A172 (cell line): ENCODE measurements at places on chromosomes 2 and 18. TPM values are rescaled to one million over a fixed set of nuclear protein-coding genes. Genes with fewer than 3 reads are reported as not detected.

DNA sequence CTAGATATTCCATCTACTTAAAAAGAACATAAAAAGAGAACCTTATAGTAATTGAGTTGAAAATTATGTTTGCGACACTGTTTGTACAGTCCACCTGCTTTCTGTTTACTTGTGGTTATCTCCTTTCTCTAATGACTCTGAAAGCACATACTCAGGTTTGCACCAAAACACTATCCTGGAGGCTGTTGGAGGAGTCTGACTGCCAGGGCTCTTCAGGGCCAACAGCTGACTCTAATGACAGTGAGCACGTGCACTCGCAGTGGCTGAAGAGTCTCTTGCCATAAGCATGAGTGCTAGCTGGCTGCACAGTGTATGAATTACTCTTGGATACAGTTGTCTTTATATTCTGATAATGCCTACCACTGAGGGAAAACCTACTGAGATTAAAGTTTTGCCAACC is 16.7 kb upstream of the GLS start:
- DNase-seq, result no peak

GRCh38 chr2:24104906-24105305 is 18.2 kb downstream of the PFN4 start:
- no peak for DNase-seq

- no peak for DNase-seq
Measured at GRCh38 chr2:232668805-232669444, 28.2 kb upstream of the GIGYF2 start.

Gene TFCP2L1
- total RNA-seq, result 0.26 and 0.34 TPM in 2 replicates

DNA sequence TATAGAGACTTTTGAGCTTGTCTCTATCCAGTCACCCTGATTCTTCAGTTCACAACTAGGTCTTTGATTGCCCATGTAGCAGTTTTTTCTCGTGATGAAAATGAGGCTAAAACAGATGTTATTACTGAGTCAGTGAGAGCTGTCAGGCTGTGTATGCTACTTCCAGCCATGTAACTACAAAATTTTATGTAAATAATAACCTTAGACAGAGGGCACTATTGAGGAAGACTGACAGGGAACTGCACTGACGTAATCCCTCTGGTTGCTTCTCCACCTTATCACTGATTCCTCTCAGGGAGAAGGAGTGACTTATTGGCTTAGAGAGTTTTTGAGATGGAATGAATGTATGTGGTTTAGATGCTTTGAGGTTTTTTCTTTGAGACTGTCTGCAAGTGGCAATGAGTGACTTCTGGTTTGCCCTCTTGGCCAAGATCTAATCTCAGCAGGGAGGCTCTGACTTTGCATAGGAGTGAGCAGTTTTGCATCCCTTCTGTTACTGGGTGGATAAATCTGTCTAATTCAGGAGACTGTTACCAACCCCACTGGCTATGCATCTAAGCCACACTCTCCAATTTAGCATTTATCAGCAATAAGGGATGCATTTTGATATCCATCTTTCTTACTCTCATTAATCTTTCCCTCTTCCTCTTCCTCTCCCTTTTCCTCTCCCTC is 555.2 kb upstream of the FANCL start:
- DNase-seq, result peak; percentile 24

DNA sequence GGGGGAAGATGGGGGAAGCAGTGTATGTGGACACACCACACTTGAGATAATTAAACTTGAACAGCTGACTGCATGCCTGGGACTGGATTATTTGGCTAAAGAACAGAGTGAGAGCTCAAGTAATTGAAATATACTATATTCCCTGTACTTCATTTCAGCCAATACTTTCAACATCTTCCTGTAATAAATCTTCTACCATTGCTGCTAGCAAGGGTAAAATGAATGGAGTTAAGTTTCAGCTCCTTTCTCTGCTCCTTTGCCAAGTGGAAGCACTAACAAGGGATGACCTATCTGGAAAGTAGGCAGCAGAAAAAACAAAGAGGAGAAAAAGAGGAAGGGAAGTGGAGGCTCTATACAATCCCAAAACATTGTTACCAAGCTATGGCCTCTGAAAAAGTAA is 50.9 kb downstream of the MMADHC start:
- no peak for DNase-seq

GRCh38 chr2:32135409-32135808 is 30.3 kb upstream of the SLC30A6 start:
- peak; percentile 92 for DNase-seq

Gene KCNIP3
- 3.8 and 7.3 TPM in 2 replicates for total RNA-seq

DNA sequence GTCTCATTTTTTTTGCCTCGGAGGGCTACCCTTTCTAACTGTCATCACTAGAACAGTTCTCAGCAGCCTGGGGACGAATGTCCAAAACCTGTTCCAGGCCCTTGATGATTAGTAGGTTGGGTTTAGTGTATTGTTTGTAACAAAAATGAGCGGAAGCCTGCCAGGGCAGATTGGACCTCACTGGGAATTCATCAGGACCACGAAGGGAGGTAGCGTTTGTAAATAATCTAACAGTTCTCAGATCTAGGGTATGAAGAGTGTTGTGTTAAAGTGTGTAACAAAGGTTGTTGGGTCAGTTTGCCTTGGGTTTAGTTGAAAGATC is 799 bp downstream of the CEP68 start:
- DNase-seq, result no peak

- peak; percentile 80 for DNase-seq
Measured at GRCh38 chr2:119683713-119684443, 4.9 kb downstream of the TMEM177 start.

Gene ERBB4
- total RNA-seq, result 0.09 and 0.79 TPM in 2 replicates

DNA sequence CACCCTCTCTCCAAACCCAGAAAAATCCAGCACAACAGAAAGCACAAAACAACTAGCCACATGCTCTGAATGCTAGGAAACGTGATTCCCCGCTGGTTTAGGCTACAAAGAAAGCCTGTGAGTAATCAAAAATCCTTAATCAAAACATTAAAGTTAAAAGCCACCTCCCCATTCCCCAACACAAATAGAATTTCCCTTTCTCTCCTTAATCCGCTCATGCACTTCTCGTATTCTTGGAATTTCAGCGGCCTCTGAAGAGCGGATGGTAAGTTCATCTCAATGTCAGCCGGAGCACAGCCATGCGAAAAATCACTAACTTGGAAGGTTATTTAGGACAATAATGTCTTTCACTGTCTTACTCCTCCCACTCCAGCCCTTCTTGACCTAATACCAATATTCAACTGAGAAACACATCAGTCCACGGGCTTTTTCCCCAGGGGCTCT is 126.7 kb downstream of the OSBPL1A start:
- DNase-seq, result peak; percentile 44

GRCh38 chr18:62518460-62519375 is 4.1 kb upstream of the ZCCHC2 start:
- no peak for DNase-seq

GRCh38 chr2:38505779-38506178 is 96.9 kb downstream of the HNRNPLL start:
- peak; percentile 82 for DNase-seq

Gene CYBRD1
- 159 and 186 TPM in 2 replicates for total RNA-seq

GRCh38 chr2:136230464-136230863 is 112.5 kb upstream of the CXCR4 start:
- DNase-seq, result no peak

GRCh38 chr2:96308248-96308647 is 2.9 kb upstream of the SNRNP200 start:
- no peak for DNase-seq

- DNase-seq, result no peak
Measured at GRCh38 chr2:608711-609110, 68.5 kb downstream of the TMEM18 start.

Gene EPAS1
- total RNA-seq, result 8.0 and 14.0 TPM in 2 replicates

Gene LOXL3
- 3.2 TPM in 2 replicates for total RNA-seq

Gene SLC11A1
- total RNA-seq, result 0.19 TPM in 1 of 2 replicates, not detected in the other

GRCh38 chr2:195413422-195413821 is 243.6 kb upstream of the SLC39A10 start:
- DNase-seq, result no peak

Gene SKA1
- 21.8 and 35.1 TPM in 2 replicates for total RNA-seq

- peak; percentile 94 for DNase-seq
Measured at GRCh38 chr2:217162533-217162932, 302.7 kb upstream of the TNP1 start.

DNA sequence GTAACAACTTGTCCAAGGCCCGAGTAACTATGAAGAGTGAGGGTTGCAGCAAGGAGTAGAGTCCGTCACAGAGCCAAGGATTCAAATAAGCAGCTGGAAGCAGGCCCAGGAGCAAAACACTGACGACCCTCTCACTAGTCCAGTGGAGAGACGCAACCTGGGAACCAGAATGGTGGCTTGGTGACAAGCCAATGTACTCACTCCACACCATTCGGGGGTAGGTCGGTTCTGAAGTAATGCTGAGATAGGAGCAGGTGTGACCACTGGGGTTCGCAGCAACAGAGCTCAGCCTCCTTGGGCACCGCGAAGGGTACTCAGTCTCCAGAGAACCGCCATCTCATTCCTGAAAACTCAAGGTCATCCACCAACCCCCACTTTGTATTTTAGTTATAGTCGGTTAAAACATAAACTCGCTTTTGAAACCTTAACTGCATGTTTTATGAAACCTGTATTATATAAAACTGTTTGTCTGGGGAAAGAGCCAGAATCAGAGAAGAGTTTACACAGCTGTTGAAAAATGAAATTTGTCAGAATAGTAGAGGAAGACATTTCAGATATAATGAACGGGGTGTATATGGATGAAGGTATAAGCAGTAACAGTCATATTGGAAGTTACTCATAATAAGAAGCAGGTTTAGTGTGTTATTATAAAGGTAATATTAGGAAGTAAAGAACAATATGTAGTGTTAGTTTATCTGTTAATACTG is 8.6 kb downstream of the ANKRD62 start:
- DNase-seq, result no peak

DNA sequence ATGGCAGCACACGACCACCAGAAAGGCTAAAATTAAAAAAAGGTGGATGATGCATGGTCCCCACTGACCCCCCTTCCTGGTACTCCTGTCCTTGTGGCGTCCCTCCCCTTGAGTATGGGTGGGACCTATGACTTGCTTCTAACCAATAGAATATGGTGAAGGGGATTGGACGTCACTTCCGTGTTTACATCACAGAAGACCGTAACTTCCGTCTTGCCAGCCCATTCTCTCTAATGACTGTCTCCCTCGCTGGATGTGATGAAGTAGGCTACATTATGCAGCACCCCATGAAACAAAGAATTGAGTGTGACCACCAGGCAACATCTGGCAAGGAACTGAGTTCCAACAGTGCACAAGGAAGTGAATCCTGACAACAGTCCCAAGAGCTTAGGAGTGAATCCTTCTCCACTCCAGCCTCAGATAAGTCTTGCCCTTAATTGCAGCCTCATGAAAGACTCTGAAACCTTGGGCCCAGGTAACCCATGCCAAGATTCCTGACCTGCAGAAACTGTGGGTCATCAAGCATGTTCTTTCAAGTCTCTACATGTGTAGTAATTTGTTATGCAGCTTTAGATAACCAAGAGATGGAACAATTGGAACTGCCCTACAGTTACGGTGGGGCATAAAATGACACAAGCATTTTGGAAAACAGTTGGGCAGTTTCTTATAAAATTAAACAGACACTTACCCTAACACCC is 80.1 kb upstream of the NPAS2 start:
- DNase-seq, result no peak

GRCh38 chr2:55751966-55752365 is 58.3 kb upstream of the PNPT1 start:
- DNase-seq, result no peak

Gene CIB4
- not detected in 2 replicates for total RNA-seq

- no peak for DNase-seq
Measured at GRCh38 chr18:8397034-8397433, 212.2 kb upstream of the RAB12 start.

DNA sequence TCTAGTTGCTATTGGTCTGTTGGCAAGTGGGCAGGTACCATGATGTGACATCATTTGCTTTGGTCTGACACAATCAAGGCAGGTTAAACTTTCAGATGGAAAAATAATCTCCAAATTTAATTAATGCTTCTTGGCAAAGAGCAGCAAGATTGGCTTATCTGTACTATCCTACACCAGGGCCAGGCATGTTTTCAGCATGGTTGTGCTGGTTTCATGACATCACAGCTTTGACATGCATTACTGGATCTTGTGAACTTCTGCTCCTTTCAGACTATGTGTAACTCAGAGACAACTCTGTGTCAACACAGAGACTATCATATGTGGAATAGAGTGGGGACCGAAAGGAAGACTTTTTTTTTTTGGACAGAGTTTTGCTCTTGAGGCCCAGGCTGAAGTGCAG is 520.5 kb downstream of the TDRD15 start:
- no peak for DNase-seq
